Brain pericyte (primary cell): ENCODE measurements at places on chromosomes 5 and 9.

GRCh38 chr5:172458976-172459782 lies 4.9 kb upstream of the SH3PXD2B start:
- DNase-seq, result no peak

DNA sequence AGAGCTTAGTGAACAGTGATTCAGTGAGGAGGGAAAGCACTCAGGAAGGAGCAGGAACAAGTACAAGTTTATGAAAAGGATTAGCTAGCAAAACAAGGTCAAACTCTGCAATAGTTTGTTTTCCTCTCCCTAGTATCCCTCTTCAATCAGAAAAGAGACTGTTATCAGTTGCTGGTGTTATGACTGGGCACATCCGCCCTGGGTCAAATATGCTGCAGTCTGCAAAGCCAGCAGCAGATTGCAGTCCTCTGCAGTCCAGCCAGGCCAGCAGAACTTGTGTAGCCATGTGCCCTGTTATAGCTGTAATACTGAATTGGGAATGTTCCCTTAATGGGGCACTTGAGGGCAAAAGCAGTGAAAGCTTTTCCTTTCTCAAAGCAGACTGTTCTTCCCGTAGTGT lies 12.0 kb downstream of the PCDHAC2 start:
- DNase-seq, result no peak

- no peak for DNase-seq
These were observed 7.5 kb downstream of the SERINC5 start for GRCh38 chr5:80248378-80248777.

DNA sequence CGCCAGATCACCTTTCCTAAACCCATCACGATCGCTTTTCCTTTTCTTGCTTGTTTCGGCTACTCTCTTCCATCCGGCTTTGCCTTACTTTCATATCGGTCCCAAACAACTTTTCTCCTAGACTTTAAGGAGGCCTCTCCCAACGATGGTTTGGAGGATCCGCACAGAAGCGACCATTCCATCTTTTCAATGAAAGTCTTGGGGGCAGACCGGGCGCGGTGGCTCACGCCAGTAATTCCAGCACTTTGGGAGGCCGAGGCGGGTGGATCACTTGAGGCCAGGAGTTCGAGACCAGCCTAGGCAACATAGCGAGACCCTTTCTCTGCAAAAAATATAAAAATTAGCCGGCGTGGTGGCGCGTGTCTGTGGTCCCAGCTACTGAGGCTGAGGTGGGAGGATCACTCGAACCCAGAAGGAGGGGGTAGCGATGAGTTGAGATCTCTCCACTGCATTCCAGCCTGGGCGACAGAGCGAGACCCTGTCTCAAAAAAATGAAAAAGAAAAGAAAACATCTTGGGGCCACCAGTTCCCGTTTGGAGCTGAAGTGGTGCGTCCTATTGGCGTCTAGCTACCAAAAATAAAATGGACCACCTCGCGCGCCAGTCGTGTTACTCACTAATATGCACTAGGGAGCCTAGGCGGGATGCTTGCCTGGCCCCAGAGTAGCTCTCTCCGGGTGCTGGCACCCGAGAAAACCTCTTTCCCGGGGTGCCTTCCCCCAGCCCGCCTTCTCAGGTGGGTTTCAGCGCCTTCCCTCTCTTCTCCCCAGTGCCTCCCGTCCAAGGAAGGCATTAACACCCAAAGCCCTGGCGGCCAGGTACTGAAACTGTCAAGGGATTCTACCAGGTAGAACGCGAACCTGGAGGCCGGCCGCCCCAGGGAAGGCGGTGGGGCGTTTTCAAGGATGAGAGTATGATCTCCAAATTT lies 800 bp upstream of the AP3B1 start:
- DNase-seq, result no peak

- no peak for DNase-seq
These were observed 32.8 kb upstream of the PUM3 start for GRCh38 chr9:2876726-2877125.

GRCh38 chr9:131651160-131651559 lies 88.7 kb downstream of the RAPGEF1 start:
- no peak for DNase-seq

GRCh38 chr9:72586388-72587130 lies 65.2 kb downstream of the TMC1 start:
- no peak for DNase-seq
